Fibroblast of skin of left quadriceps (primary cell): ENCODE measurements at places on chromosomes 1 and 21.

- no peak for DNase-seq
Measured at GRCh38 chr1:53957194-53957818, 11.2 kb downstream of the LRRC42 start.

DNA sequence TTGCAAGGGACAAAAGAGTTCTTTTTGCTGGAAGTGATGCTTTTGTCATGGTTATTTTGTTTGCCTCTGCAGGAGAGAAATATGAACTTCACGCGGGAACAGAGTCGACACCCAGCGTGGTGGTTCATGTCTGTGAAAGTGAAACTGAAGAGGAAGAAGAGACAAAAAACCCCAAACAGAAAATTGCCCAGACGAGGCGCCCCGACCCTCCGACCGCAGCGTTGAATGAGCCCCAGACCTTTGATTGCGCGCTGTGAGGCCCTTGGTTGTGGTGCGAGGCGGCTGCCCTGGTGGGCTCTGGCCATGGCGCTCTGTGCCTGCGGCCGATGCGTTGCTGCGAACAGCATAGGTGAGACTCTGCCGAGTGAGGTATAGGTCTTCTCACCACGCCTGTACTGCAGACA lies 20.9 kb upstream of the NCMAP start:
- DNase-seq = no peak

DNA sequence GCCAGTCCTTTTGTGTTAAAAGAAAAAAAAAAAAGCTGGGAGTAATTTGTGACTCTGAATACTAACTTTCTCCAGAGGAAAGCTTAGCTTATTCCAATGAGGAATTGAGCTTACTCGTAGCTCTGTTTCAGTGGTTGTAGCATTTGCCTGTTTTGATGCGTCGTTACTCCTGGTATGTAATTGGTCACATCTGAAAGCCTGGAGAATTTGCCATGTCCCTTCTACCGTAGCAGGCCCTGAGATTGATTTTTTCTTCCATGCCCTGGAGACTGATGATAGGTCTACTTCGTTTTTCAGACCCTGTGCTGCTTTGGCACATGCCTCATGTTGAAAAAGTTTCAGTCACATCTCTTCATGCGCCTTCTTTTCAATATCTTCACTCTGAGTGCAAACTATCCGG lies 1103.0 kb downstream of the PLA2G4A start:
- DNase-seq = no peak

DNA sequence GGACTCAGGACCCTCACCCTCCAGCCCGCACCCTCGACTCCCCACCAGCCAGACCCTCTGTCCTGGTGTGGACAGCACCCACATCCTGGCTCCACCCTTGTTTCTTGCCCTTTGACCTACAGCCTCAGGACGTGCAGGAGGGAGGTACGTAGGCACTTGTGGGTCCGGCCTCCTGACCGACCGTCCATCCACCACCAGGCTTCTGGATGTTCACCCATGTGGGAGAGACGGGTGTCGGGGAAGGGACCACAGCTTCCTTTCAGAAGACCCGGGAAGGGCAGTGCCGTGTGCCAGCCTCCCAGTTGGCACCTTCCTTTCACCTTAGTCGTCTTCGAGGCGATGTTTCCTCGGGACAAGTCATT lies 61.4 kb downstream of the PRKCZ start:
- no peak for DNase-seq

GRCh38 chr21:44497703-44498126 lies 42.3 kb downstream of the KRTAP10-1 start:
- no peak for DNase-seq

- DNase-seq = no peak
Measured at GRCh38 chr1:12368646-12369045, 138.8 kb downstream of the VPS13D start.

DNA sequence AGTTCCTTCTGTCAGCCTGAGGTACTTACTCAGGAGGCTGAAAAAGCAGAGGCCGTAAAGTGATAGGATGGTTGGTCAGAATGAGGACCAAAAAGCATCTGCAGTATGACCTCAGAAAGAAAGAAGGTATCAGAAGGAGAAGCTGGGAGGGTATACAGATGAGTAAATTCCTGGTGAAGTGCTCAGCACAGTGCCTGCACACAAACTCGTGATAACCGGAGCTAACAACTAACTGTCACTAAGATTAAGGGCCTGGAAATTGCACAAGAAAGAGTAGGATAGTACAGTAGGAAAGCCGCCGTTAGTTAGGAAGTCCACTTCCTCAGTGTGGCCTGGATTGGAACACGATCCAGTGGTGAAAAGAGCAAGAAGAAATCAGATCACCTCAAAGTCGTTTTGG lies 62.6 kb downstream of the VPS26C start:
- no peak for DNase-seq

DNA sequence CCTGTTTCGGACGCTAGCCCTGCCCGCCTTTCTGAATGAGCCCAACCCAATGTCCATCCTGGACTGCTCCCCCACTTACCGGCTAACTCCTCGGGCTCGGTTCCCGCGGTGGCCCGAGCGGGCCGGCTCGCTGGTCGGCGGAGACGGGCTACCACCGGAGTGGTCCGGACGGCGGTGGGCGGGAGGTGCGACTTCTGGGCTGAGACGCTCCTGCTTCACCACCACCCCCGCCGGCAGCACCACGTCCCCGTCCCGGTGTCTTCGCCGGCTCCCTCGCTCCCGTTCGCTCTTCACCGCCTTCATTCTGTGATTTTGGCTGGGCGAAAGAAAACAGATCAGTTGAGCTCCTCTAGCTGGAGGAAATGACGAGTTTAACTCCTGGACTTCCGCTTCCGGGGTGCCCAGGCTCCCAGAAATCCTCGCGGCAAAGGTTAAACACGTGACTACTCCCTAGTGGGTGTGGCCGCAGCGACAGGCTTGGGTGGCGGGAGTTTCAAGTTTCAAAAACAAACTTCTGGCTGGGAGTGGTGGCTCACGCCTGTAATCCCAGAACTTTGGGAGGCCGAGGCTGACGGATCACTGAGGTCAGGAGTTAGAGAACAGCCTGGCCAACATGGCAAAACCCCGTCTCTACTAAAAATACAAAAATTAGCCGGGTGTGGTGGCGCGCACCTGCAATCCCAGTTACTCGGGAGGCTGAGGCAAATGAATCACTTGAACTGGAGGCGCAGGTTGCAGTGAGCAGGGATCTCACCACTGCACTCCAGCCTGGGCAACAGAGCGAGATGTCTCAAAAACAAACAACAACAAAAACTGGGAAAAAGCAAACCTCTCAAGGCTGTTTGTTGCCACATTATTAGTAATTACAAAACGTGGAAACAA lies at the start of gene SNIP1:
Gene SNIP1 (minus strand): TSS at position 367 of the 882 bp plus-strand sequence. CDS start 64 bp downstream, at position 303.
- peak; percentile 85 for DNase-seq

GRCh38 chr1:90561103-90561783 lies 155.9 kb downstream of the BARHL2 start:
- no peak for DNase-seq

- no peak for DNase-seq
Measured at GRCh38 chr1:155079487-155080311, 1.1 kb downstream of the EFNA3 start.

GRCh38 chr1:81463936-81464837 lies 336.5 kb upstream of the ADGRL2 start:
- DNase-seq = no peak

GRCh38 chr1:101898137-101898536 lies 98.6 kb downstream of the OLFM3 start:
- DNase-seq = no peak

DNA sequence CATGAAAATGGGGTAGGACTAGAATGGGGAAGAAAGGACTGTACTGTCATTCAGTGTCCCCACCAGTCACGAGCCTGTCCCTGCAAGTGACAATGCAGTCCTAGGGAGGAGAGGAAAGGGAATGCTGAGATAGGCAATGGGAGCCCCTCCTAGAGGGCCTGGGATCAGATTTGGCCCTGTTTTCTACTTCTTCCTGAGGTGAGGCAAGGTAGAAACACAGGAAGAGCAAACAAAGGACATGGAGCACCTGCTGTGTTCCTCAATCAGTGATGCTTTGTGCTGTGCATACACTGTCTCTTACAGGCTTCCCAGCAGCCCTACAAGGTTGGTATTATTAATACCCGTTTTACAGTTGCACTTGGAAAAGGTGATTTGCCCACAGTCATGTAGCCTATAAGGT lies 6.1 kb downstream of the FABP3 start:
- DNase-seq = no peak

- no peak for DNase-seq
Measured at GRCh38 chr1:39802496-39803260, 14.0 kb upstream of the BMP8B start.

GRCh38 chr1:93087532-93087931 lies 8.4 kb downstream of the MTF2 start:
- DNase-seq = no peak

GRCh38 chr1:232806186-232806510 lies 932 bp downstream of the MAP10 start:
- DNase-seq = no peak

DNA sequence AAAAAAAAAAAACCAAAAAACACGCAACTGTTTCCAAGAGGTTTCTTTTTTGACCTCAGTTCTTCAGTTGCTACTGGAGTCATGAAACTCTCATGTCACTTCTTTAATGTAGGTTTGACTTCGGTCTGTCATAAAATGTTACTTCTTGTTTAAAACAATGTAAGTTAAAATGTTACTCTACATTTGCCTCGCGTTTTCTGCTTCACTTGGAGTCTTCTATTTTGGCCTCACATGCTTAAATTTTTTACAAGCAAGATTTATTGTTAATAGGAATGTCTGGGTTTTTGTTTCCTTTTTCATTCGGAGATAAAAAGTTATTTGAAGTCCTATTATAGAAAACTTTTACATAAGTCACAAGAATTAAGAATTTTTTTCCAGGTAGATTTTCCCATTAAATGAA lies 880.2 kb downstream of the LTN1 start:
- DNase-seq = no peak

- DNase-seq = no peak
Measured at GRCh38 chr1:231866392-231867331, 240.1 kb downstream of the DISC1 start.

- no peak for DNase-seq
Measured at GRCh38 chr1:44810101-44810761, 1.9 kb downstream of the BTBD19 start.

DNA sequence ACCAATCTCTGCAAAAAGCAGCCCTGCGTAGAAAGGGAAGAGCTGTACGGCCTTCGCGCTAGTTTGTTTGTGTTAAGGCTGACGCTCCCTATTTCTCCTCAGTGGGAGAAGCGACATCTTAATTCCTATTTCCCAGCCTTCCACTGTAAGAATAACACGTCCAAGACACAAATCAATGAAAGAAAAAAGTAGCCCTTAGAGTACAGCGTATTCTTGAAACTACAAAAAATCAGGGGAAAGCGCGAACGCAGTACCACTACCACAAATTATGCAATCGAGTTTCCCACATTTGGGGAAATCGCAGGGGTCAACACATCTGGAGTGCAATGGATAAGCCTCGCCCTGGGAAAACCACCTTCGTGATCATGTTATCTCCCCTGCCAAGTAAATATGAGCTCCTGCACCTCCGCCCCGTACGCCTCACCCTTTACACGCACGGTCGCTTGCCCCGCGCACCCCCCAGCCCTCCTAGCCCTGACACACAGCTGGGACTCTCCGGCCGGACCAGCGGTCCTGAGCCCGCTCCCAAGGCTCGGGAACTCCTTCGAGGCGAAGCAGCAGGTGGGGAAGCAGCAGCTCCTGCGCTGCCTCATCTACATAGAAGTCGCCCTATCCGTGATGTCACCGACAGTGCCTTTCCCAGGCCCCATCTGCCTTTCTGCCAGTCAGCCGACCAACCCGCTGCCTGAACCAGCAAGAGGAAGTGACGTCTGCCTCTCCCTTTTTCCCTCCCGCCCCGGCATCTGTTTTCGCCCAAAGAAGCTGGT lies 94.7 kb downstream of the PPIAL4G start:
- DNase-seq = peak; percentile 73

- no peak for DNase-seq
Measured at GRCh38 chr21:15241997-15242736, 177.4 kb upstream of the NRIP1 start.

DNA sequence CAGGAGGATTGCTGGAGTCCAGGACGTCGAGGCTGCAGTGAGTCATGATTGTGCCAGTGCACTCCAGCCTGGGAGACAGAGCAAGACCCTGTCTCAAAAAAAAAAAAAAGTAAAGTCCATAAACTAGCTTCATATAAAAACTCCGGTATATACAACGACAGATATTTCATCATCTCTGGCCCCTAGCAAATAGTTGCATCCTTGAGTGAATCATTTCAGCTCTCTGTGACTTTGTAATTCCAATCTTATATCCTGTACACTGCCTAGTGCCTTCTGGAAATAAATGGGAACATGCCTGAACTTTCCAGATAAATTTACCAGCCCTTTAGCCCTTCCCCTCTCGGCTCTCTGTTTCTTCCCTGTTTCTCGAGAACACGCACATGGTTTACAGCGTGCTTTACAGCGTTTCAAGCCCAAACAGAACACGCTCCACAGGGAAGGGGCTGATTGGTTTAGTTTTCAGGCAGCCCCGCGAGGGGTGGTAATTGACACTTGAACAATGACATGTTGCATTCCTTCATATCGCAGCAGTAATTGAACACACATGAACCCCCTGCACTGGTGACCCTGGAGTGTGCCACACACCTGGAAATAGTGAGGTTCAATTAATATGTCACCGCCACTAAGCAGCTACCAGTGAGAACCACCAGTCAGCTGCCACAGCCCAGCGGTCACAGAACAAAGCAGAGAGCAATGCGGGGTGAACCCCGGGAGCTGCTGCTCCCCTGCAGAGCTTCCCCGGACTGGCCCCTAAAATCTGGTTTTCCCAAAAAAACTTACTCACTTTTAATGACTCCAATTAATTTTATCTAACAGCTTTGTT lies 35.7 kb upstream of the SIM2 start:
- DNase-seq = peak; percentile 21

GRCh38 chr1:234963904-234964702 lies 164.5 kb downstream of the TOMM20 start:
- no peak for DNase-seq

DNA sequence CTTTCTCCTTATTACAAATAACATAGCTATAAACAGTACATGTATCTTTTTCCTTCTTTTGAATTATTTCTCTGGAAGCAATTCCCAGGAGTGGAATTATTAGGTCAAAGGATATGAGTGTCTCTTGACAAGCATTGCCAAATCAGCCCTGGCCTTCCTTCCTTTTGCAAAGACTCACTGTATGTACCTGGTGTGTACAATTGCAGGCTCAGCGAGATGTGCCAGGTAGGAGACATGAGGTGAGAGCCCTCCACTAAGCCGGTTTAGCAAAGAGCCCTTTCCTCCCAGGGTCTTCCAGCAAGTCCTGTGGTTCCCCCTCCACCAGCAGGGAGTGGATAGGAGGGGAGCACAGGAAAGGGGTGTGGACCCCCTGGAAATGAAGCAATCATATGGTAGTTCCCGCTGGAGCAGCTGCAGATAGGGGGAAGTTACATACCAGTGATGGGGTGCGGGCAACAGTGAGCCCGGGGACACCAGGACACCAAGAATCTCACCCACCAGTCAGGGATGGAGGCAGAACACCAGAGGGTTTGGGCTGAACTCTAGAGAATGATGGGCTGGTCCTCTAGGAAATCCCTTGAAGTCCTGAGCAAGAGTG lies 18.3 kb downstream of the RCSD1 start:
- DNase-seq = no peak

DNA sequence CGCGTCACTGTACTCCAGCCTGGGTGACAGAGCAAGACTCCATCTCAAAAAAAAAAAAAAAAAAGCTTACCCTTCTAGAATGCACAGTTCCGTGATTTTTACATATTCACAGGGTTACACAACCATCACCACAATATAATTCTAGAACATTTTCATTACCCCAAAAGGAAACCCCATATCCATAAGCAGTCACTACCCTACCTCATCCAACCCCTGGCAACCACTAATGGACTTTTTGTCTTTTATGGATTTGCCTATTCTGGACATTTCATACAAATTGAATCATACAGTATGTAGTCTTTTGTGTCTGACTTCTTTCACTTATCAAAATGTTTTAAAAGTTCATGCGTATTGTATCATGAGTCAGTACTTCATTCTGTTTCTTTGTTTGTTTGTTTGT lies 22.8 kb downstream of the SYF2 start:
- DNase-seq = no peak

- no peak for DNase-seq
Measured at GRCh38 chr1:30777060-30777903, 19.7 kb upstream of the LAPTM5 start.
